ENCODE measurements at places on chromosomes 12 and 14. TPM values are rescaled to one million over a fixed set of nuclear protein-coding genes. Genes with fewer than 3 reads are reported as not detected.
A peak's percentile ranks its signal among the peaks of the same experiment; 100 is the strongest.

Gene ZC3H14
- total RNA-seq: 47.2 TPM

Gene TAC3
- total RNA-seq: not detected

- peak; percentile 59 for DNase-seq
Measured at GRCh38 chr14:64117671-64118402, 176.3 kb downstream of the ESR2 start.

Gene EXOC3L4
- not detected for total RNA-seq

GRCh38 chr12:92726850-92727249 lies 24.1 kb downstream of the PLEKHG7 start:
- no peak for DNase-seq

DNA sequence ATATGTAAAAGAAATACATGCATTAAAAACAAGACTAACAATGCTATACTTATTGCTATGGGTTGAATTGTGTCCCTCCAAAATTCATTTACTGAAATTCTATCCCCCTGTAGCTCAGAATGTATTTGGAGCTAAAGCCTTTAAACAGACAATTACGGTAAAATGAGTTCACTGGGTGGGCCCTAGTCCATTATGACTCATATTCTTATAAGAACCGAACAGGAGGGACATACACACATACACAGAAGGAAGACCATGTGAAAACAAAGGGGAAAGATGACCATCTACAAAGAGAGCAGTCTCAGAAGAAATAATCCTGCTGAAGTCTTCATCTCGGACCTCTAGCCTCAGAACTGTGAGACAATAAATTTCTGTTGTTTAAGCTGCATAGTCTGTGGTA lies 77.1 kb upstream of the ANKS1B start:
- no peak for DNase-seq

DNA sequence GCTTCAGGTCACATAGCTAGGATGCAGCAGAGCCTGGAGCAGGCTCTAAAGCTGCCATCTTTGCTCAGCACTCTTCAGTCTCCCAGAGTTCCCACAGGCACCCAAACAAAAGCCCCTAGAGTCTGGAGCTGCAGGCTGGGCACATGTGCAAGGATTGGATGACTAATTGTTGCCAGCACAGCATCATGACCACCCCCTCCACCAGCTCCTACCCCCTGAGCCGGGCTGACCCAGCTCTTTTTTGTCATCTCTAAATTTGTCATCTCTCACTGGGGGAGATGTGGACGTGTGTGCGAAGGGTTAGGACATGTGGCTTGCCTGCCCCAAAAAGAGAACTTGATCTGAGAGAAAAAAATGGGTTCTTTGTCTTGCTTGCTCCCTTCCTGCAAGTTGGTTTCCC lies 4.3 kb upstream of the MMP19 start:
- peak; percentile 45 for DNase-seq

Gene FGF23
- not detected for total RNA-seq

GRCh38 chr14:103909531-103910261 lies 18.6 kb upstream of the TDRD9 start:
- no peak for DNase-seq

Gene ADGRD1
- 0.20 TPM for total RNA-seq

GRCh38 chr12:95715177-95715576 lies 75.4 kb downstream of the NTN4 start:
- no peak for DNase-seq

Gene PLEKHA5
- 7.0 TPM for total RNA-seq

Gene KCNMB4
- 0.22 TPM for total RNA-seq
